Activated naive CD8-positive, alpha-beta T cell treated with anti-CD3 and anti-CD28 coated beads for 36 hours (primary cell): ENCODE measurements at places on chromosomes 6 and 20. TPM values are rescaled to one million over a fixed set of nuclear protein-coding genes. Genes with fewer than 3 reads are reported as not detected.

HLA-DRB5 gene
- 0.28 TPM for total RNA-seq

GRCh38 chr20:3658019-3658715, 5.0 kb downstream of the GFRA4 start:
- peaks cover 3% of the 10 kb centered on the region for H3K36me3 ChIP-seq
- H3K4me1 ChIP-seq, result peaks cover 5% of the 10 kb centered on the region
- no peak overlapping the region for H3K27ac ChIP-seq
- H3K4me3 ChIP-seq, result no peak overlapping the region

- peaks cover 54% of the 10 kb centered on the region for H3K36me3 ChIP-seq
- H3K27ac ChIP-seq, result peak overlapping the region; percentile 96
- peak overlapping the region; percentile 89 for H3K4me3 ChIP-seq
- no peak for DNase-seq
- H3K4me1 ChIP-seq, result peaks cover 23% of the 10 kb centered on the region
- no peaks in the 10 kb centered on the region for H3K27me3 ChIP-seq
Observed at GRCh38 chr6:25136854-25137253, 142.3 kb upstream of the CARMIL1 start.

- no peaks in the 10 kb centered on the region for H3K4me1 ChIP-seq
- no peak overlapping the region for H3K4me3 ChIP-seq
- H3K27ac ChIP-seq, result no peak overlapping the region
- H3K36me3 ChIP-seq, result no peaks in the 10 kb centered on the region
- peaks cover 83% of the 10 kb centered on the region for H3K27me3 ChIP-seq
- no peak for DNase-seq
Observed at GRCh38 chr6:50707652-50708300, 5.5 kb upstream of the TFAP2D start.

- no peaks in the 10 kb centered on the region for H3K4me1 ChIP-seq
- H3K4me3 ChIP-seq, result no peak overlapping the region
- DNase-seq, result no peak
- H3K27ac ChIP-seq, result no peak overlapping the region
- H3K36me3 ChIP-seq, result no peaks in the 10 kb centered on the region
Observed at GRCh38 chr20:50312682-50313521, 122.3 kb downstream of the CEBPB start.
